ENCODE measurements at places on chromosomes 7 and 10.

DNA sequence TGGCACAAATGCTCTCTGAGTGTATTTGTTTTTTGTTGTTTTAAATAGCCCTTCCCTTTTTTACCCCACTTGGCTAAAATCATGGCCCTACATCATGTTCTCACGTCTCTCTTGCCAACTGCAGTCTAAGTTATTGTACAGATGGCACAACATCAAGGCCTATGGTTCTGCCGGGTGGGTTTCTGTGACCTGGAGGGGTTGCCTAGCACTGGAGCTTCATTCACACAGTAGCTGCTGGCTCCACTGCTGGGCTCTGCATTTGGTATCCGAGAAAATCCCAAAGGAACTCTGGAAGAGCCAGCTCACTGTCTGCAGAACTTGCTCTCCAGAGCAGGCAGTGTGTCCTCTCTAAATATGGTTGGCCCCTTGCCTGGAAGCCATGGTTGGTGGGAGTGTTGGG, 120.6 kb downstream of the LRRC4 start:
- DNase-seq, result no peak

GRCh38 chr7:28666154-28666553, 253.8 kb downstream of the CREB5 start:
- peak; percentile 5 for DNase-seq

DNA sequence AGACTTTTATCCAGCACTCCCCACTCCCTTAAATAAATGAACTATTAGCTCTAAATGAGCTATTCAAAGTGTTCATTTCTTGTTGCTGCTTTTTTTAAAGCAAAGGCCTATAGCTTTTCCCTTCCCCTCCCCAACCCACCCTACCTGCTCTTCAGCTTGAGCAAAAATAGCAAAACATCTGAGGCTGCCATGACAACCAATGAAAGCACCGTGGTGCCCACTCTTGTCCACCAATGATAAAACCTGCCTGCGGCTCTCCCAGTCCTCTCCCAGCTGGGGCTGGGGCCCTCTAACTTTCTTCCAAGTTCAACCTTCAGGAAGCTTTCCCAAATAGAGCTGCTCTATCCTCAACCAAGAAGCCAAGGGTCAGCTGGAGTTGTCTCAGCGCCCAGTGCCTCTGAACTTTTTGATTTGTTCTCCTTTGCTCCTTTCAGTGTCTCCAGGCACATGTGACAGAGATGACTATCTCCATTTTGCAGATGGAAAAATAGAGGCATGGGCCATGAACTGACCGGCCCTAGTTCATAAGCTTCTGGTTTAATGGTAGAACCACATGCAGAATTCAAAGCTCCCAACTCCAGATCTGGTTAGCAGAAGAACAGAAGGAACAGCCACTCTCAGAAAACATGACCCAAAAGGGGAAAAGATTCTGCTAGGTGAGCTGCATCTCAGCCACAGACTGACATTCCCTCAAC, 47.7 kb downstream of the PIK3AP1 start:
- no peak for DNase-seq

GRCh38 chr7:155815332-155816191, 3.3 kb upstream of the SHH start:
- DNase-seq, result no peak

DNA sequence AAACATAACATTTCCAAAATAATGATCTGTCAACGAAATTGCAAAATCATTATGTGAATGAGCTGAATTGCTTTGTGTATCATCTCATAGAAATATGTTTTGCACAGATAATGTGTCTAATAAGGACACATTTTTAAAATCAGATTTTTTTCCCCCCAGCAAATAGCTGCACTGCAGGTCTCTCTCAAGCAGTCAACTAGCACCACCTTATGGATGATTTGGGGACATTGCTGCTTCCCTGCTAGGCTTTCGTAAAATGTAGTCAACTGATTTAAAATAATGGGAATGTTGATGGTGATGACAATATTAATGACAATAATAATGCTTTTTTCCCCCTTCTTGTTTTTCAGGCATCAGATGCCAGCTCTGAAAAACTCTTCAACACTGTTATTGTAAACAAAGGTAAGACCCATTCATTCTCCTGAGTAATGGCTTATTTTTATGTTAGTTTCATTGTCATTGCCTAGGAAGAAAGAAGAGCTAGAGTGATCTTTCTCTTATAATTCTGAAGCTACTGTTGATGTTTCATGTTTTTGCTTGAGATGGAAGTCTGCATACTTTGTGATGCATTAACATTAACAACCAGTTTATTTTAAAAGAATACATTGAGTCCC, 433.6 kb upstream of the GALNT17 start:
- DNase-seq, result no peak

DNA sequence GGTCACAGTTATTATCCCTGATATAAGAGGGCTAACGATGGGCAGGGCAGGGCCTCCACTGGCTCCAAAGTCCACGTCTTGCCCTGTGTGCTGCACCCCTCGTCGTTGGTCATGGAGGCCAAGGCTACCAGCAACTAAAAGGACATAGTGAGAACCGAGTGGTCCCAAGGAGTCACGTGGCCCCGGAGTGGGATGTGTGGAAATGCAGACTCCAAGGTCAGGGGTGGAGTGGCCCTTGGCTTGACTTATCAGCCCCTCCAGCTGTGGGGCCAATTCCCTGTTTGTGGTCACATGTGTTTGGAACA, 30.7 kb downstream of the BTBD16 start:
- DNase-seq, result no peak

- DNase-seq, result no peak
These were observed 79.7 kb downstream of the LHPP start for GRCh38 chr10:124541076-124541903.

DNA sequence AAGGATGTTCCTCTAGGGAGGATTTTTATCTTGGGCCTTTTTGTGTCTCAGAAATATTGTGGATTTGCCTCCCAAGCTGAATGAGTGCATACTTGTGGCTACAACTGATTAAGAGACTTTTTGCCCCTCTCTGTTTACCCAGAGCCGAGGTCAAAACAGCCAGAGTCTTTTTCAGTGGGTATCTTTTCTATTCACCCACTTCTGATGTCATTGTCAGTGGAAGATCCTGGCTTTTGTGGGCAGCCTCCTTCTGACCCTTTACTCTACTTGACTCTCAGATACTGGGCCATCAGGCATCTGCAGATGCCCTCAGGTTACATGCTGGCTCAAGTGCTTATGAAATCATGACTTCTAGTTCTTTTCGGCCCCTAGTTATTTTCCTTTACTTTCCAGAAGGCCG, 19.6 kb upstream of the PIP4K2A start:
- no peak for DNase-seq

DNA sequence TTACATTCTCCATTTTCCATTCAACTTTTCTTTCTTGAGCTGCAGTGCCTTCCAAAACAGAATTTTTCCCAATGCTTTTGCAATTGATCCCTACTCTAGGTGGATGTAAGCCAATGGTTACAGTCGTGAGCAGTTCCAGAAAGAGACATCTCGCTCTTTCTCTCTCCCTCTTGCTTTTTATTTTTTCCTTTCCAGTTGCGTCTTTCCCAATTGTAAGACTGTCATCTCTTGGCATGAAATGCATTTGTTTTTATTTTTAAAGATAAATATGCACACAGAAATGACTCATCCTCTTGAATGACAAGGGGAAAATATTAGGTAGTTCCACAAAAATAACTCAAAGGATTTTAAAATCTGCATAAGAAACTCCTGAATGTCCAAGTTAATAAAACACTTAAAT, 25.1 kb downstream of the GLI3 start:
- DNase-seq, result no peak

GRCh38 chr7:102008535-102009262, 191.3 kb downstream of the CUX1 start:
- DNase-seq, result no peak

DNA sequence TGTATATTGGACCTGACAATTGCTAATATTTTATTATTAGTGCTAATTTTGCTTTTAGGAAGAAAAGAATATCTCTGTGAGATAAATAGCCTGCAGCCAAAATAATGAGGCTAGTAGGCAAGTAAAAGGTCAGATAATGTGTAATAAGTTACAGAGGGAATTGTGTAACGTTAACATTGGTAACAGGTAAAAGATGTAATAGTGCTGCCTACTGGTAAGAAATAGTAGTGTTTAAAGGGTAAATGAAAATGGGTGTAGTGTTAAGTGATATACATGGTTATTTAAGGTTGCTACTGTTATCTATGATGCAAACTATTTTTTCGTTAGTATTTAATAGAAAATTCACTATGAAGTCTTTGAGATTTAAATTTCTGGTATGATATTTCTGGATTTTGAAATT, 9.2 kb upstream of the FOXP2 start:
- DNase-seq, result peak; percentile 16

DNA sequence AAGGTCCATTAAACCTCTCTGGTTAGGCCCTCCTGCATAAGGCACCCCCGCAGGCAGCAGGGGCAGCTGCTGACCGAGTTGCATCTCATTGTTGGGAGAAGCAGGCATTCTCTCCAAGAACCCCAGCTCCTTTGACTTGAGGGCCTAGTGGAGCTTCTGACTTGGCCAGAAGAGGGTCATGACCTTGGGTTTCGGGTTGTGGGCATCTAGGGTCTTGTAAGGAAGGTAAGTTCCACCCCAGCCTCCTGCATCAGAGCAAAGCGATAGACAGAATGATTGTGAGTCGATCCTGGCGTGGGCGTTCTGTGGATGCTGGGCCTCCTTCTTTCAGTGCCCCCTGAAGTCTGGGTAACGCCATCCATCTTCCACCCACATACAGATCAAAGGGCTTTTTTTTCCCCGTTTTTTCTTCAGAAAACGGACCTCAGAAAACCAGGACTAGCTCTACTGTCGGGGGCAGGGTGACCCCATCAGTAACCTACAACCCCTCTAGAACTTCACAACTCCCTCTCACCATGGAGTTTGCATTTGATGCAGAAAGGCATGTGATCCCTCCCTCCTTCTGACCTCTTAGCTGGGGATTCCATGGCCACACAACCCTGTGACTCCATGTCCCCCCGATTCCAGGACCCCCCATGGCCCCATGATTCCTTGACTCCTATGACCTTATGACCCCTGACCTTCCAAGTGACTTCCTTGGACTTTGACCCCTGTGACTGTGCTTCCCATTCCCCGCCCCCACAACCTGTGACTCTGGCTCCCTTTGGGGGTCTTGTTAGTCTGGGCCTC, 3.0 kb downstream of the SEMA4G start:
- no peak for DNase-seq

DNA sequence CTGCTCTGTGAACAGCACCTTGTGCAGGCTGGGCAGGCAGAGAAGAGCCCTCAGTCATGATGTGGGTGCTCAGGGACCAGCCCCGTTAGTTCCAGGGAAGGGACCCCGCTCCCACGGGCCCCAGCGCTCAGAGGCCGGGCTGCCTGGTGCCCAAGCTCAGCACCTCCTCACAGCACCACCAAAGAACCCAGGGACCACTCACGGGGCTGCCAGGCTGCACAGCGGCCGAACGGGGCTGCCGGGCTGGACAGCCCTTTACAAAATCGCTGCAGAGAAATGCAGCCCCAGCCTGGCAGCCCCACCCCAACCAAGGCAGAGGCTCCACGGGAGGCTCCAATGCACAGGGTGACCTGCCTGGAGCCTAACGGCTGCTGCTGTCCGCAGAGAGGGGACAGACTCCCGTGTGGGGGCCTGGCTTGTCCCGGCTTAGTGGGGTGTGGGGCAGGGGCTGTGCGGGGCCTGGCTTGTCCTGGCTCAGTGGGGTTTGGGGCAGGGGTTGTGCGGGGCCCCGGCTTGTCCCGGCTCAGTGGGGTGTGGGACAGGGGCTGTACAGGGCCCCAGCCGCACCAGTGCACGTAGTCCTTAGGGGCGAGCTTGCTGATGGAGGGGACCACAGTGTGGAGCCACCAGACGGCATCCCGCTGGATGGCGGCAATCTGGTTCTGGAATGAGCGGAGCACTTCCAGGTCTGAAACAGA, 9.2 kb downstream of the INTS1 start:
- DNase-seq, result no peak

- no peak for DNase-seq
These were observed 15.8 kb downstream of the VENTX start for GRCh38 chr10:133253361-133253955.

- DNase-seq, result peak; percentile 62
These were observed 24.3 kb downstream of the TECTB start for GRCh38 chr10:112307358-112308124.

GRCh38 chr7:74535951-74536356, 82.2 kb downstream of the GTF2IRD1 start:
- no peak for DNase-seq

DNA sequence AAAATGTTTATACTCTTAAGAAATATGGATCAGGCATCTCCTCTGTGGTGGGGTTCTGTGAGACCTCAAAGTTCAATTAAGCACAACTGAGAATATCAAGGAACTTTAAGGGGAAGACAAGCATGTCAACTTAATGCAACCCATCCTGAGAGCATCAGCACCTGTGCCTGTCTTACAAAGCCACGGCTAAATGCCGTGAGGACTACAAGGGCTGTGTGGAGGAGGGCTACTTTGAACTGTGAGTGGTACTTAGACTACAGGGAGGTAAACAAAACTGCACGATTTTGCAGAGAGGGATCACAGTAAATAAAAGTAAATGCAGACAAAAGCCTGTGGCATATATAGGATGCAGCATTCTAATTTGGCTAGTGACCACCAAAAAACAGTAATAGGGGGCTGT, 139.1 kb downstream of the ATE1 start:
- no peak for DNase-seq

GRCh38 chr10:3525832-3526449, 259.1 kb downstream of the KLF6 start:
- DNase-seq, result peak; percentile 96

GRCh38 chr7:157795199-157795598, 458.4 kb downstream of the DNAJB6 start:
- DNase-seq, result no peak

- no peak for DNase-seq
These were observed 184.8 kb downstream of the AUTS2 start for GRCh38 chr7:69782917-69783684.

- no peak for DNase-seq
These were observed 378.5 kb downstream of the CCSER2 start for GRCh38 chr10:84706875-84707274.

GRCh38 chr10:127079392-127079791, 117.0 kb downstream of the INSYN2A start:
- no peak for DNase-seq

DNA sequence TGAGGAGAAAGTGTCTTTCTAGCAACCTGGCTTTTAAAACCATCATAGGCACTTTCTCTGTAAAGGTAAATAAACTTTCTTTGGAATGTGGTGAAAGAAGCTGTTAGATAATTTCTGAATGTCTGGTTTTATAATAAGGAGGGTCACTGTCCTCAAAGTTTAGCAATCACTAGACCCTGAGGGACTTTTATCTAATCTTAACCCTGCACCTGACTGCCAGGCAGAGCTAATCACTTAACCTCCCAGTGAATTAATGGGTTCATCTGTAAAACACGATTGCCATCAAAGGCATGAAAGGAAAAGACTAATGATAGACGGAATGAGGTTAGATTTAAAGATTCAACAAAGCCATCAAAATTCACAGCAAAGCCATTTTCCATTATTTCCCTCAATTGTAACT, 553.8 kb downstream of the GRM8 start:
- no peak for DNase-seq

Data from HCEC 1CT (cell line).